ENCODE measurements at places on chromosomes 7 and 10.

DNA sequence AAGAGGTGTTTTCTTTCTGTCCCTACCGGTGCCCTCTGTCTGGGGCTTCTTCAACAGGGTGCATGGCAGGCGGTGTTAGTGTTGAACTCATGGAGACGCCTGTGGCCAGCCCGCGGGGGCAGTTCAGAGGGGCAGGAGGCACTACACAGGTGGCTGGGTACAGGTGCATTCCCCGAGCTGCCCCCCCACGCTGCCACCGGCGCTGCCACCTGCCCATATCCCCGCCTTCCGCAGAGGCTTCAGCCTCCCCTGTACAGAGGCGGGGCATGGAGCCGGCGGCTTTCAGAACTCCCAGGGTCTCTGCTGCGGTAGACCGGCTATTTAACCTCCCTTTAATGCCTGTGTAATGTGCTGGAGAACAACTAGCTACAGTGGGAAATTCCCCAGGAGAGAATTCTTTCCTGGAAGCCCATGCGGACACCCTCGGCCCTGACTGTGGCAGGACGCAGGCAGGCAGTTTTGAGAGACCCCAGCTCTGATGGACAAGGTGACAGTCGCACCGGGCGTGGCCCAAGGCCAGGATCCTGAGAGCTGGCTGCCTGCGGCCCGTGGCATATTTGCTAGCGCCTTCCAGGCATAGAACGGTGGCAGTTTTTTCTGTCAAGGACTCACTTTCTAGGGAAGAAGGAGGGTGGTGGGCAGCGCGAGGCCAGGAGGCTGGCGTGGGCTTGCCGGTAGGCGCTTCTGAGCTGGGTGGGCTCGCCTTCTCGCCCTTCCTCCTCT is 53.7 kb upstream of the ZNF32 start:
- no peak for DNase-seq

- no peak for DNase-seq
Observed at GRCh38 chr10:1451362-1451888, 285.9 kb downstream of the ADARB2 start.

- no peak for DNase-seq
Observed at GRCh38 chr7:151150388-151150787, 17.1 kb downstream of the GBX1 start.

DNA sequence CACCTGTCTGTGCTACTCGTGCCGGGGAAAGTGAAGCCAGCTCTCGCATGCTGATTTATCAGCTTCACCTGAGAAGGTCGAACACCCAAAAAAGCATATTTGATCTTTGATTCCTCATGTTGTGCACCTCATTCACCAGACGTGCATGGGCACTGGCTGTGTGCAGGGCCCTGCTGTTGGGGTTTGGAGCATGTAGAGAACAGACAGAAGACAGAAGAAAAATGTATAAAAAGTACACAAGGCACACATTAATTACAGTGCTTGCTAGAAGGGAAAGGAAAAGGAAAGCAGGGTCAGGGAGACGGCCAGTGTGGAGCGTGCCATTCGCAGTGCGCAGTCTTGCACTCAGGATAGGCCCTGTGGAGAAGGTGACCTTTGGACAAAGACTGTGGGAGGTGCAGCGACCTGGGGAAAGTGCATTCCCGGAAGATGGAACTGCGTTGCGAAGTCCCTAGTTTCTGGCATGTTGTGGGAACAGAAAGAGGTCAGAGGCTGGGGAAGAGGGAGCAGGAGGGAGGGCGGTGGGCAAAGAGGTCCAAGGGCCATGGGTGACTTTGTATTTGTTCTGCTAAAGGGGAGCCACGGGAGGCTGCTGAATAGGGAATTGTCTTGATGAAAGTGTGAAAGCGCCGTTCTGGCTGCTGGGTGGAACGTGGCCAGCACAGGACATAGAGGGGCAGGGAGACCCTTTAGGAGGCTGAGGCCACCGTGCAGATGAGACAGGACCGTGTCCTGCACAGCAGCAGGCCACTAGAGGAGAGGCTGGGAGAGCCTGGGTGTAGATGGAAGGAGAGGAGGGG is 232.8 kb downstream of the GLRX3 start:
- no peak for DNase-seq

DNA sequence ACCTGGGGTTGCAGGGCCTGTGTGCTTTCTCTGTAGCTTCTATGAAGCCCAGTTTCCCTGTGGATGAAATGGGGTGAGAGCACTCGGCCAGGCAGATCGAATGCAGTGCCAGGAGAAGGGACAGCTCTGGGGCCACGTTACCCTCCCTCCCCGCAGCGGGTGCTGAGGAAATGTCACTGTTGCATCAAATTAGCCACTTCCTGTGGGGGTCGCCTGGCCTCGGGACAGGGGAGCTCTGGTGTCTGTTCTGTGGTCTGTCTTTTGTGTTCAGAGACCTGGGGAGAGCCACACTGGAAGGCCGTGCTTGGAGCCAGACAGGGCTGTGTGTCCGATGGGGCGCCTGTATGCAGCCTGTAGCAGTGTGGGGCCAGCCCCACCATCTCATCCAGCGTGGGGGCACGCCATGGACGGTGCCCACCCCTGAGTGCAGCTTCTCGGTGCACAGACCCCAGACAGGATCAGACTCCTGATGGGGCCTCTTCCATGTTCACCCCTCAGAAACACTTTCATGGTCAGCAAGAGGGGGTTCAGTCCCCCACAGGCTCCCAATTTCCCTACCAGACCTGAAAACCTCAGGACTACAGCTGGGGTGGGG is 13.6 kb downstream of the TTYH3 start:
- DNase-seq, result peak; percentile 16

DNA sequence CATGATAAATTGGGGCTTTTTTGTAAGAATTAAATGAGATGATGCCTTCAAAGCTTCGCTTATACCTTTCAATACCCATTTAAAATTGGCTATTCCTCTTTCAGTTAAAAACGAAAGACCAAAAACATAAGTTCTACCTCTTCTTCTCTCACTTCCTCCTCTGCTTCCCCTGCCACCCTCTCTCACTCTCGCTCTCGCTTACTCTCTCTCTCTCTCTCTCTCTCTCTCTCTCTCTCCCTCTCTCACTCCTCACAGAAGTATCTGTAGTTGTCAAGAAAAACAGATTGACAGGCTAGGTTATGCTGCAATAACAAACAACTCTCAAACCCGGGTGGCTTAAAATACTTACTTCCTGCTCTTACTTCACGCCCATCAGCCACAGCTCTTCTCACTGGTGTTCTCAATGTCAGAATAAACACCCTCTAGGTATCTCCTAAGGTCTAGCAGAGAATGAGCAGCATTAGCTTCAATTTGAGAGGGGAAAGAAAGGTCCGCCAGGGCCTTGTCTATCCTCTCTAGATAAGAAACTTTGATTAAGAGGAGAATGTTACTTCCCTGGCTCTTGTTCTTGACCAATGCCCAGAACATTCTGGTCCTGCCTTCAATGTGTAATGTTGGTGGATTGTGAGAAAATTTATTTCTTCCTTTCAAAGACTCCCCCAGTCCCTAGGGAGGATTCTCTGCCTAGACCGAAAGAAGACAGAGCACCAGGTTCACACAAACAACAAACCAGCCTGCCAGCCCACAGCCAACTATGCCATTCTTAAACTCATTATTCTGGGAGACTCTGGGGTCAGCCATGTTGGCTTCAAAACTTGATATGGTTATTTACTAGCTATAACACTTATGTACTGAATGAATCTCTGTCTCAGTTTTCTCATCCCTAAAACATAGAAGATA is 1028.7 kb downstream of the XPNPEP1 start:
- no peak for DNase-seq

DNA sequence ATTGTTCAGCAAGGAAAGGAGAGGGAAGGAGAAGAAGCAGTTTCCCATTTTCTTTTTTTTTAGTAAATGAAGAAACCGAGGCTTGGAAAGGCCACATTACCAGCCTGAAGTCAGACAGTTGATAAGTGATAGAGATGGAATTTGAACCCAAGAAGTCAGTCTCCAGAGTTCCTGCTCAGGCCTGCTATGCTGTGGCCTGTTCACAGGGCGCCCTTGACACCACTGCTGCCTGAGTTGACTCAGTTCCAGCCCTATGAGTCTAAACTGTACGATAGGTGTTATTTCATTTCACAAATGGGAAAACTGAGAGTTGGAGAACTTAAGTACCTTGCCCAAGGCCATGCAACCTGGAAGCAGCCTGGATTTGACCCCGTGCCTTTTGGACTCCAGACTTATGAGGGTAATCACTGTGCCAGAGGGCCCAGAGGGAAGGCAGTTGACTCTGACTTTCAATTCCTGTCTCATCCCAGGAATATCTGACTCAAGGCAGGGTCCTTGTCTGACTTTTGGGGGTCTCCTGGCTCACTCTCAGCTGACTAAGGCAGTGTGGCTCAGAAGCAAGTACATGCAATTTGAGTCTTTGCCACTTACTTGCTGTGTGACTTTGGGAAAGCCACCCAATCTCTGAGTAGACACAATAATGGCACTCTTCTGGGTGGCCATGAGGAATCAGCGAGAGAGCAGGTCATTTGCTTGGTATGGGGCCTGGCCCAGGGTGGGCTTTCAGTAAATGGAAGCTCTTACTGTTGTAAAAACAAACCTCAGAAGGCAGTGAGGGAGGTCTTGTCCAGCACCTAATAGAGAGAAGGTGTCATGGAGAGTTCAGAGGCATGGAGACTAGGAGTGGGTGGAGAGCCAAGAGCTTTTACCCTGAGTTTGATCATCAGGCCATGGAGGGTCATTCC is 17.9 kb upstream of the RBM20 start:
- no peak for DNase-seq

GRCh38 chr7:47471358-47471703 is 110.6 kb downstream of the TNS3 start:
- no peak for DNase-seq

- DNase-seq, result no peak
Observed at GRCh38 chr10:70530315-70530714, 51.7 kb downstream of the PALD1 start.

- peak; percentile 67 for DNase-seq
Observed at GRCh38 chr7:1046722-1047679, 2.7 kb downstream of the GPR146 start.
